Forelimb muscle (tissue), 1 donor: ENCODE measurements at places on chromosomes 3 and 15. TPM values are rescaled to one million over a fixed set of nuclear protein-coding genes. Genes with fewer than 3 reads are reported as not detected.

Gene CLDN11
- polyA plus RNA-seq: 1.7 TPM

Gene ITGB5
- 18.3 TPM for polyA plus RNA-seq

Gene MCCC1
- 14.9 TPM for polyA plus RNA-seq

Gene PODXL2
- 5.0 TPM for polyA plus RNA-seq

Gene ARPP21
- 219 TPM for polyA plus RNA-seq

Gene PTH1R
- 10.9 TPM for polyA plus RNA-seq

Gene ALDH1A2
- 9.3 TPM for polyA plus RNA-seq
